ENCODE measurements at places on chromosomes 4 and X.

GRCh38 chrX:125378205-125378604 is 58.5 kb downstream of the TEX13C start:
- DNase-seq, result peak; percentile 27

GRCh38 chr4:143407474-143407873 is 70.8 kb downstream of the GAB1 start:
- peak; percentile 15 for DNase-seq

DNA sequence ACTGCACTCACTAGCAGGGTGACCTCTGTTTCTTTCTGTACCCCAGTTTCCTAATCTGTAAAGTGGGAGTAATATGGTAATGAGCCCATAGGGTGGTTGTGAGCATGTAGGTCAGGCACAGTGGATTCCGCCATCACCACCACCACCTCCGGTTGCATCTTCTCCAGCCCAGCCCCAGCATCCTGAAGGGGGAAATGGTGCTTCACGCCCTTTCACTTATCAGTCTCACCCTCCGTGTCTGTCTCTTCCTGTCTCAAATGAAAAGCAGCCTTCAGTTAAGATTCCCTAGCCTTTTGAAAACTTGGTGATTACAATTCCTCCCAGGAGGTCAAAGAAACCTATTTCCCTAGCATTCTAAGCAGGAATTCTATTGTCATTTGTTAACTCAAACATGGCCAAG is 16.9 kb upstream of the XPNPEP2 start:
- no peak for DNase-seq

GRCh38 chr4:154455111-154455510 is 36.5 kb downstream of the DCHS2 start:
- DNase-seq, result no peak

GRCh38 chr4:167049257-167049656 is 185.0 kb downstream of the SPOCK3 start:
- DNase-seq, result no peak

- DNase-seq, result no peak
Observed at GRCh38 chr4:78288327-78288726, 231.2 kb downstream of the FRAS1 start.

DNA sequence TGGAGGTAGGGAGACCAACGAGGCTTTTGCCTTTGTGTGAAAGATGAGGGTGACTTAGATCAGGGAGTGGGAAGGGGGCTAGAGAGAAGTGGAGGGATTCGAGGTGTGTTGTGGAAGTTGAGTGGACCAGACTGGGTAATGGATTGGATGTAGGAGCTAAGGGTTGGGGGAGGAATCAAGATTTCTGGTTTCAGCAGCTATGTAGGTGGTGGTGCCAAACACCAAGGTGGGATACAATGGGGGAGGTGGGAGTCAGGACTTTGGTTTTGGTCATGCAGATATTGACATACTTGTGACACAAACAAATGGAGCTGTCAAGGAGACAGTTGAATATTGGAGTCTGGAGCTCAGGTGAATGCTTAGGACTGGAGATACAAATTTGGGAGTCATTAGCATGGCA is 71.0 kb downstream of the TSC22D3 start:
- no peak for DNase-seq

DNA sequence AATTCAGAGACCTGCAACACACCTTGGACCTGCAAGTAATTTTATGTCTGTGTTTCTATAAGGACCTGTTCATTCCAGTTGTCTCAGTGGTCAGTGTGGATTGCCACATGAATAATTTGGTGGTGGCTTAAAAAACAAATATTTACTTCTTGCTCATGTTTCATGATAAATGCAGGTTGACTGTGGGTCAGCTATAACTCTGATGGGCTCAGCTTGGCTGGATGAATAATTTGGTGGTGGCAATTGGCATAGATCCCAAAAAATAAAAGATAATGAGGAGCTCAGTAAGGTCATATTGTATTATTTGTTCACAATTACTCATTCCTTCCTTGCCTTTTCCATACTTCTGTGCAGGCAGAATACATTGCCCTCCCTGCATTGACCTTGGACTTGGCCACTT is 18.9 kb upstream of the SCRG1 start:
- DNase-seq, result no peak

- peak; percentile 57 for DNase-seq
Observed at GRCh38 chr4:14269824-14270223, 642.3 kb upstream of the BOD1L1 start.

DNA sequence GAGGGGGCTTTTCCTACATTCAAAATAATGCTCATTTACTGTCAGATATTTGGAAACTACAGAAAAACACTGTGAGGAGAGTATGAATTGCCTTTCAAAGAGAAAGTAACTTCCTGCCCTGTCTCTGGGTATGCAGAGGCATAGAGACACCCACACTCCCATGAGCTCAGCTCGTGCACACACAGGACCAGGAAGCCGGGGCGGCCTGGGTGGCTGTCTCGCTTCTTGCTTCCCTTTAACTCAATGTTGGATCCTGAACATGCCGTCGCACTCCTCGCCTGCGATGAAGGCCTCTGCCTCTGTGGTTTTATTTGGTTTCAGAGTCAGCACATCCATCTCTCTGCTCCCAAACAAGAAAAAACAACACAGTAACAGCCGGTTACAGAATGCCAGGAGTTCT is 40.1 kb upstream of the GPR78 start:
- DNase-seq, result no peak

GRCh38 chr4:99102634-99103033 is 14.0 kb upstream of the ADH5 start:
- DNase-seq, result no peak

DNA sequence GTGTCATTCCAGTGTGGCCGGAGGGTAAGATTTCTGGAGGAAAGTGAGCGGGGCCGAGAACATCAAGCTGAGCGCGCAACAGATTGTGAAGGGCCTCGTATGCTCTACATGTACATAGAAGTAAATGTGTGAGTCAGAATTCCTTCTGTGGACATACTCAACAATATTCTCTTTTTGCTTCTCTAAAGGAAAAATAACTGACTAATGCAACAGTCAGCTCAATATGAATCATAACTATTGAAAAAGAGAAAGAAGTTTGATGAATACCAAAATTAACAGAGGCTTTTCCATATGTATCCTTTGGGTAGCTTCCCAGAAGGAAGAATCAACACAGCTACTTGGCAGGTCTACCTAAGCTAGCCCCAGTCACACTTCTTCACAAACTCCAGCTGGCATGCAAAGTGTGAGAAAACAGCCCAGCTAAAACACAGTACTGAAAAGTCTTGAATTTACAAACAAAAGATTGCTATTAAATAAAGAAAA is 87.5 kb upstream of the ZFP42 start:
- no peak for DNase-seq

GRCh38 chr4:1021386-1022050 is 10.1 kb downstream of the FGFRL1 start:
- no peak for DNase-seq

All from hematopoietic multipotent progenitor cell treated with erythropoietin and hydrocortisone succinate and interleukin-3 and kit ligand, for 6 days (in vitro differentiated cells).